ENCODE measurements at places on chromosomes 6 and 20.

GRCh38 chr6:25714765-25715164 lies 39.8 kb upstream of the SLC17A4 start:
- no peak for DNase-seq

DNA sequence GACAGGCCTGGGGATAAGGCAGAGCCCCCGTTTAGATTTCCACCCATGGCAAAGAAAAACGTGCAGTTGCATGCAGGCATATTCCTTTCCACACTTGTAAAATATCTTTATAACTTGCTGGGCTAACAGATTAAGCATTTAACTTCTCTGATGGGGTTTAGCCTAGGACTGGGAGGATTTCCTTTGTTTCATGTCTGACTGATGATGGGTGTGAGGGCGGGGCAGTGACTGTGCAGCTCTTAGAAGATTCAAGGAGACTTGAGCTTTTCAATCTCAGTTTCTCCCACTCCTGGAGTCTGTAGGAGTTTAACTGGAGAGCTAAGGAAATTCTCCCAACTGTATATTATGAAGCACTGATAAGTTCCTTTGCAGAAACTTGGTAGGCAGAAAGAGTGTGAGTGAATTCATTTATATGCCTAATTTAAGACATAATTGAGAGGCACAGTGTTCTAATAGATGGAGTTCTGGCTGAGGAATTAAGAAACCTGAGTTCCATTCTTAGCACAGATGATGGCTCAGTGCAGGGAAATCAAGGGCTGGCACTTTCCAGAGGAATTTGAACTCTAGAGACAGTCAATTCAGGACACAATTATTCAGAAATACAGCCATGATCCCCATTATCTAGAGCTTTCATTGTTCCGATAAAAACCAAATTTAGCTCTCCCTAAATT lies 214.6 kb upstream of the CNR1 start:
- DNase-seq = no peak

DNA sequence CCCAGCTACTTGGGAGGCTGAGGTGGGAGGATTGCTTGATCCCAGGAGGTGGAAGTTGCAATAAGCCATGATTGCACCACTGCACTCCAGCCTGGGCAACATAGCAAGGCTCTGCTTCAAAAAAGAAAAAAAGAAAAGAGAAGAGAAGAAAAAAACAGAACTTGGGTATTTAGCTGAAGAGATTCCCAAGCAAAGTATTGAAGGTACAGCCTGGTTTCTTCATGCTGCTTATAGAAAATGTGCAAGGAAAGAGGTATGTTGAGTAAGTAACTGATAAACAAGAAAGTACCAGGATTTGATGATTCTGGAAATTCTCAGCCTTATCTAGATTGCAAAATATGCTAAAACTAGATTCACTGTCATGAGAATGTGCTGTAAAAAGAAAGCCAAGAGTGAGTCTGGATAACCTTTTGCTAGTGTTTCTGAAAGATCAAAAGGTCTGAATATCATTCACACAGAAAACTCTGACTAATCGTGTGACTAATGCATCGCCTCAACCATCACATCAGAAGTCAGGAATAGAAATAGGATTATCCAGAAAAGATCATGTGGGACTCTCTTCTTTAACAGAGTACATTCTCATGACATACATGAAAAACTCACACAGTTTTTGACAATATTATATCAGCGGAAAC lies 32.4 kb upstream of the NOP56 start:
- DNase-seq = no peak

DNA sequence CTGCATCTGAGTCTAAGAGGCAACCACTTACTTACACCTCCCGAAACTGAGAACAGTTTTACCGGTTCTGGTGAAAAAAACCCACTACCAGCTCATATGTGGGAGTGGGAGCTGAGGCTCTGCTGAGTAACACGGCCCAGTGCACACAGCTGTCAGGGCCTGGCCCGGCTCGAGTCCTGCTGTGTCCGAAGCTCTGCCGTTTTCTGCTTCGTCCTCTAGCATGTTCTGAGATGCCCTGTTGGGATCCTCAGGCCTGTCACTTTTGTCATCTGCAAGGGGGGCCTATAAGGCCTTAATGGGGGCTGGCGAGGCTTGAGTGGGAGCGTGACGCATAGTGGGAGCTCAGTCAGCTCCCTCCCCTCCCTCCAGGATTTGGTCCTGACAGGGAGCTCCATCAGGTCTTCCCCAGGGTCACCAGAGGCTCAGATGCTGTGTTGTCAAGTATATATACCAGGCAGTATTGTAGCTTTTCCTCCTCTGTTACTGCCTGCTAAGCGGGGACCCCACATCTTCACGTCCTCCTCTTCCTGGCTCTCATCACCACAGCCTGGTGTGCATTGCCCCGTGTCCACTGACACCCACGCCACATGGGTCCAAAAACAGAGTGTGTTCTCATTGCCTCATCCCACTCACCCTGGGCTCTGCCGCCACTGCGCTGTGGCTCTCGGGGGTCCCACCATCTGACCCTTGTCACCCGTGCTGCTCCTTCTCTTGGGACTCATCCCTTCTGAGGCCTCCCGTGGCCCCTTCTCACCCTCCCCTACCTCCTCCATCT lies 45.2 kb upstream of the FANCE start:
- DNase-seq = no peak

- DNase-seq = no peak
Measured at GRCh38 chr6:32168807-32169591, 4.6 kb downstream of the EGFL8 start.

DNA sequence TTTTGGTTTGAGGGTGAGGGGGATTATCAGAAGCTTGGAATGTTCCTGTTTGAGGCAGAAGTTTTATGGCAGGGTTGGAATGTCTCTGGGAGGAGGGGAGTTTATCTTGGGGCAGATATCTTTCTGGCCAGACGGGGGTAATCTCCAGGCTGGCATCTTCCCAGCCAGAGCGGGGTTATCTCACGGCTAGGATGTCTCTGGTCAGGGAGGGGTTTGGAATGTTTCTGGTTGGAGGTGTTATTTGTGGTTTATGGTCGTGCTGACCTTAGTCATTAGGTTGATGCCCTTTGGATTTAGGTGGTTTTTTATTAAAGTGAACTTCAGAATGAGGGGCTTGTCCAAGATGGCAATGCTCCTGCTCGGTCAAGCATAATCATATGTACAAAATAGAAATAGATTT lies 14.8 kb downstream of the PGK2 start:
- DNase-seq = no peak

DNA sequence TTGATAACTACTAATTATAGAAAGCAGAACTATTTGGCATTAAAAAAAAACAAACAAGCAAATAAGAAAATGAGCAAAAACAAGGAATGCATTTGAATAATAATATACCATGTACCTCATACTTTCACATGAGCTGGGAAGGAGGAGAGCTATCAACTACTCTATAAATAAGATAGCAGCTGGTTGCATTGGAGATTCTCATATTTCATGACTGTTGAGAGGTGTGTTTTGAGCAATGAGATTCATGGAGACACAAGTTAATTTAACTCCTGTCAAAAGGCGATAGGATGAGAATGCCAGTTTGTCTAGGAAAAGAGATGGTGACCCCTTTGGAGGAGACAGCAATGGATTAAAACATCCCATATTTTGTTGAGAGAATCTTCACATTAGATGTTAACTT lies 348.8 kb upstream of the SPTLC3 start:
- DNase-seq = no peak

- DNase-seq = no peak
Measured at GRCh38 chr6:80605165-80605989, 498.9 kb downstream of the BCKDHB start.

GRCh38 chr6:121535777-121536176 lies 100.3 kb downstream of the GJA1 start:
- no peak for DNase-seq

- DNase-seq = no peak
Measured at GRCh38 chr6:159118924-159119323, 50.3 kb upstream of the FNDC1 start.

- DNase-seq = no peak
Measured at GRCh38 chr6:100691972-100692371, 189.2 kb downstream of the ASCC3 start.

GRCh38 chr6:84739866-84740208 lies 24.6 kb downstream of the TBX18 start:
- no peak for DNase-seq

DNA sequence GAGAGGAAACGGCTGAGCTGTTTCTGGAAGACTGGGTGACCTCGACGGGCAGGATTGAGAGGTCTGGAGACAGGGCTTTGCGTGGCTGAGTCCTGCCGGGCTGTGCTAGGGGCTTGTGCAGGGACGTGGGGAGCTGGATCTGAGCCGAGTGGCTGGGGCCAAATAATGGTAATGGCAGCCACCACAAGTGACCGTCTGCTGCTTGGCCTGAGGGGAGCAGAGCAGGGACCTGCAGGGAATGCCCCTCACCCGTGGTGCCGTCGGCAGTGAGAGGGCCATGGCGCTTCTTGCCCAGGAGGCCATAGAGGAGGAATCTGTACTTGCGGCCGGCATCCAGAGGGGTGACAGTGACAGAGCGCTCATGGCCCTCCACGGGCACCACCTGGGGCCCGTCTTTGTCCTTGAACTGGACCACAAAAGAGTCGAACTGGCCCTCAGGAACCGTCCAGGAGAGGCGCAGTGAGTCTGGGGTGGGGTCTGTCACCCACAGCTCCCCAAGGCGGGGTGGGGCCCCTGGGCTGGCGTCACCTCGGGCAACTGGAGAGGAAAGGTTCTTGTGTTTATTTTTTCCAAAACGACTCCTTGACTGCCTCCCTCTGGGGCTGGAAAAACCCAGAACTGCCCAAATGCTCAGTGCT lies 31.8 kb downstream of the CYP21A2 start:
- no peak for DNase-seq

DNA sequence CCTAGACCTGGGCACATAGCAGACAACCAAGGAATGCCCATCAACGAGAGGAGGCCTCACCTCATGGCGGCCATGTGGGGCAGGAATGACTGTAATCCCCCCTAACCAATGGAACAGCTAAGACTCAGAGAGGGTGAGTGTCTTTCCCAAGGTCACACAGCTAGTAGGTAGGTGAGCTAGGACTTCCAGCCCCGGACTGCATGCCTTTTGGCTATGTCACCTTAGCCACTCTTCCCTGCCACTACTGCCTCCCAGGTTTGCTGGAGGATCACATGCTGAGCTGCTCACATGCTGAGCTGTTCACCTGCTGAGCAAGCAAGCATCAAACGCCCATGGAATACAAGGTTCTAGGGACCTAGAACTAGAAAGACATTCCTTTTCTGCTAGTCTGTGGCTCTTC lies 188.5 kb upstream of the PMEPA1 start:
- no peak for DNase-seq

DNA sequence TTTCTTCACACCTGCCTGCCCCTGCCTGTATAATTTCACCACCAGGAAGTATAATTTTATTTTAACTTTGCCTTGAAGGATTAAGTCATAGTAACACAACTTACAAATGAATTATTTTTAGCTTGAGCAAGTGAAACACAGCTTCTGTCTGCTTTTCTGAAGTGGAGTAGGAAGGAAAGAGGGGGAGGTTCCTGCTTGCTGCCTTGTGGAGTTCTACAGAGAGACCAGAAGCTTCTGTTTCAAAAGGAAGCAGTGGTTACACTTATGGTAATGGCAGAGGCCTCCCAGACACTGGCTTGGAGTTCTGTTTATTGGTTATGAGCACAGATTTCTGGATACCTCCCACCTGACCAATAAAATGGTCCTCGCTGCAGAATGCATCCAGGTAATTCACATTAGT lies 159.6 kb downstream of the TMEM200A start:
- DNase-seq = no peak

GRCh38 chr6:34522761-34523160 lies 33.4 kb downstream of the SPDEF start:
- DNase-seq = no peak

DNA sequence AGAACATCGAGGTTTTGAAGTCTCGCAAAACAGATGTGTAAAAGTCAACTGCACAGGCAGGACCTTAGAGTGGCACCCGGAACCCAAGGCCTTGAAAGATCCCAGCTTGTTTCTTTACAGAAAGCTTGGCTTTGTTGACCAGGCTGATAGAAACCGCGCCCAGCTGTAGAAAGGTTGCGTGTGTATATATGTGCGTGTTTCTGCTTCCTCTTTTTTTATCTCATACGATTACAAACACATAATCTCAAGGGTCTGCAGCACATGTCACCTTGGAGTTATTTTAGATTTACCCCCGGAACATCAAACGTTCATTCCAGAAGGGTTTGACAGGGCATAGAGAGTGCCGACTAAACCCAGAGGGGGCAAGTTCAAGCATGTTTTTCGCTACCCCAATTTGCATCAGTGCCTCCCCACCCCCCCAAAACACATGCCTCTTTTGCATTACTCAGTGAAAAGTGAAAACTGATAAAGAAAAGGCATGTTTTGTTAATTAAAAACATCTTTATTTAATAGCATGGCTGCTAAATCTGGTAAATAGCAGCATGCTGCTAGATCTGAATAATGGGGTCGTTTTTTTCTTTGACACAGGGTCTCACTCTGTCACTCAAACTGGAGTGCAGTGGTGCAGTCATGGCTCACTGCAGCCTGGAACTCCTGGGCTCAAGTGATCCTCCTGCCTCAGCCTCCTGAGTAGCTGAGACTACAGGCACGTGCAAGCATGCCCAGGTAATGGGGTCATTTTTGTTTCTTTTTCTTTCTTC lies 33.2 kb upstream of the NCOA3 start:
- no peak for DNase-seq

DNA sequence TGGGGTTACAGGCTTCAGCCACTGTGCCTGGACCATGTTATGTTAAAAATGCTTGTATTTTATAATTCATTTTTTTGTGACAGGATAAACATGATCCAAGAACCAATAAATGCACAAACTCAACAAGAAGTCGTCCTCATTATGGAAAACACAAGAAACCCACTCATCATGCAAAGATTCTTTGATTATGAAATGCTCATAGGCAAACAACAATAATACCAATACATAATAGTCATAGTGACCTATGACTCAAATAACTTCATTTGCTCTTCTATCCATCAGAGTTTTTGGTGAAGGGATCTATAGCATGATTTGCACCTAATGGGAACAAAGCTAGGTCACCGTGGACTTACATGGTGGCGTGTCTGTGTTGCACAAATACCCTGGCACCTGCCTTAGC lies 217.1 kb upstream of the THEMIS start:
- no peak for DNase-seq

- DNase-seq = no peak
Measured at GRCh38 chr6:78300885-78301284, 566.5 kb upstream of the IRAK1BP1 start.

DNA sequence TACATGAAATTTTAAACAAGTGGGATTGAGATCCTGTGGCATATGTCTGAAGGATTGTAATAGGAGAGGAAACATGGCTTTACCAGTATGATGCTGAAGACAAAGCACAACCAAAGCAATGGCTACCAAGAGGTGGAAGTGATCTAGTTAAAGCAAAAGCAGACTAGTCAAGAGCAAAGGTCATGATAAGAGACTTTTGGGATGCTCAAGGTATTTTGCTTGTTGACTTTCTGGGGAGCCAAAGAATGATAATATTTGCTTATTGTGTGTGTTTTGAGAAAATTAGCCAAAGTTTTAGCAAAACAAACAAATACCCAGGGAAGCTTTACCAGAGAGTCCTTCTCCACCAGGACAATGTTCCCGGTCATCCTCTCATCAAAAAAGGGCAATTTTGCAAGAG lies 20.3 kb downstream of the SLC16A10 start:
- no peak for DNase-seq

DNA sequence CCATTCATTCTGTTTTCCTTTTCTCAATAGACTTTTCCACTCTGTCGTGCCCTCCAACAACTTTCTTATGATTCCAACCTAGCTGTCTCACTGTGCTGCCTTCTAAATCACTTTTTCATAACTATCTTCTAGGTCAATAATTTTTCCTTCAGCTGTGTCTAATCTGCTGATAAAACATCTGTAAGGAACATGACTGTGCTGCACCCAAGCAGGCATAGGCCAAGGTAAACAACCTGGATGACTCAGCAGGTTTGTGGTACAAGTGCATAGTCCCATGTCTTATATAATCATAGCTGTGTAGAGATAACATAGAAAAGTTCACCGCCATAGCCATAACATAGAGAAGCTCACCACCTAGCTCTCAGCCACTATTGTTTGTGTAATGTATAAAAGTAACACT lies 332.3 kb downstream of the PLCB1 start:
- no peak for DNase-seq

Measured in stimulated activated CD8-positive, alpha-beta memory T cell treated with anti-CD3 and anti-CD28 coated beads, Interleukin-2, amount 100 ng/mL, for 1 hour (primary cell).